ENCODE measurements at places on chromosomes 7 and 10.

DNA sequence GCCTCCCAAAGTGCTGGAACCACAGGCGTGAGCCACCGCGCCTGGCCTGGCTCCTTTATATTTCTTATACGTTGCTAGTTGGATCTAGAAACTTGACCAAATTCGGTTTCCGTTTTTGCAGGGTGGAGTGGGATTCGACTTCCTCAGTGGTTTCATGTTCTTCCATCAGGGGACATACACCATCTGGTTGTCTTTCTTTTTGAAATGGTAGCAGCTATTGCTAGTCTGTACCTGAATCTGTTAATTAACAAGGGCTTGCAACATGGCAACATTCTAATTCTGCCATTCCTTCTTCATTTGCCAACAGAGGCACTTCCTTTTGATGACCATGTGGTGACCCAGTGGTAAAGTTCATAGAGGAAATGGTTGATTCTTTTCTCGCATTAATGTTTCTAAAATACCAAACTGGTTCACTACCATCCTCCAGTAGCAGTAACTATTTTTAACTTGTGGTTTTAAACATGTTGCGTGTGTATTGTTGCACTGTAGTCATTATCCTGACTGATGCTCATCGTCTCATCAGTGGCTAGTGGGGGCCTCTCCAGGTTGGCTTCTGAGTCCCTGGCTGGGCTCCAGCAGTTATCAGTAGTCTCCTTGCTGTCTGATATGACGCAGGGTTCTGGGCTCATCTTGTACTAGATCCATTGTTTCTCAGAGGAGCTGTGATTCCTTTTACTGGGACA is 159.2 kb downstream of the RGS10 start:
- DNase-seq: peak; percentile 30

DNA sequence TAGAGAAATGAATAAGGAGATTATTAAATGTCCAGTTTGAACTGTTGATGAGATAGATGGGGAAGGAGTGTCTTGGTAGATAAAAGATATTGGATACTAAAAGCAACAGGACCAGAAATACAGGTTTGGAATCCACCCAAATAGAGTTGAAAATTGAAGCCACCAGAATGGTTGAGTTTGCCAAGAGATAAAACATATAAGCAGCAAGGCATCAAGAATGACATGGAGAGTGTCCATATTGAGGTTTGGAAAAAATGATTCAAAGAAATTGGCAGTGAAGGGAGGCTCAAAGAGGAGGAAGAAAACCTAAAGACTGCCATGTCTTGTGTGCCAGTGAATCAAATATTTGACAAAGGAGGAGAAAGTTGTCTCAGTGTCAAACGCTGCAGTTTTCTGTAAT is 24.2 kb downstream of the CFAP69 start:
- no peak for DNase-seq

DNA sequence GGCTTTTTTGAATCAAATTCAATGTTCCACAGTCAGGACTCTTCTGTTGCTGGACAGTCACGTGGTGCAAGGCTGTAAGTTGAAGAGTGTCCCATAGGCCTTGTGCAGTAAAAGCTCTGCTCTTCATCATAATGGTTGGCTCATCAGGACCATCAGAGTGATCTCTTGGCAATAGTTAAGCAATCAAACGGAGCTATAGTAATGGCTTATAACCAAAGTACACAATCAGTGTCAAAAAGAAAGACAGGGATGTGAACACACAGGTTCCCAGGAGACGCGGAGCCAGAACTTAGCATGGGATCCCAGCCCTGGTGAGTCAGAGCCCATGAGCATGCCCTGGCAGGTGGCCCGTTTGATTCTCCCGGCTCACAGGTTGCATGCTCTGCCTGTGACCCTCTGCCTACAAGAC is 10.8 kb upstream of the GPNMB start:
- peak; percentile 15 for DNase-seq

DNA sequence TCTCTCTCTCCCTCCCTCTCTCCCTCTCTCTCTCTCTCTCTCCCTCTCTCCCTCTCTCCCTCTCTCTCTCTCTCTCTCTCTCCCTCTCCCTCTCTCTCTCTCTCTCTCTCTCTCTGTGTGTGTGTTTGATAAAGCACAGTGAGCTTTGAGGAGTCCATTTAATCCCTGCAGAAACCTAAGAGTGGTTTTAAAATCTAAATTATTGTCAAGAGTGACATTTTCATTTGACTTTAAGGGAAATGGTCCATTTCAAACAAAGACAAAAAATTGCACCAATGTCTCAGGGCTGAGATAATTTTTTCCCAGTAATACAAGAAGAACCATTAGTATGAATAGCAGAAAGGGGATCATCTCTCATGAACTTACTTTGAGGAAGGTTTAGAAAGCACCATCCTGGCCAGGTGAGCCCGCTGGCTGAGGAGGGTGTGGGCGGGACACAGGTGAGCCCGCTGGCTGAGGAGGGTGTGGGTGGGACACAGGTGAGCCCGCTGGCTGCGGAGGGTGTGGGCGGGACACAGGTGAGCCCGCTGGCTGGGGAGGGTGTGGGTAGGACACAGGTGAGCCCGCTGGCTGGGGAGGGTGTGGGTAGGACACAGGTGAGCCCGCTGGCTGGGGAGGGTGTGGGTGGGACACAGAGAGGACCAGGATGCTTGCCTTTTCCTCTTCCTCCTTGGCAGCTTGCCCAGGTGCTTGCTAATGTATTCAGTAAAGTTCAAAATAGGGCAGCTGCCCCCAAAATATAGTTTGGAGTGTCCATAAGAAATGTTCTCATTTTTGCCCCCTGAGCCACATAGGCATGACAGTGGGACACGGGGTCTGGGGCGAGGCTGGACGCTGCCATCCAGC is 125.0 kb downstream of the DNAJB6 start:
- DNase-seq: no peak

DNA sequence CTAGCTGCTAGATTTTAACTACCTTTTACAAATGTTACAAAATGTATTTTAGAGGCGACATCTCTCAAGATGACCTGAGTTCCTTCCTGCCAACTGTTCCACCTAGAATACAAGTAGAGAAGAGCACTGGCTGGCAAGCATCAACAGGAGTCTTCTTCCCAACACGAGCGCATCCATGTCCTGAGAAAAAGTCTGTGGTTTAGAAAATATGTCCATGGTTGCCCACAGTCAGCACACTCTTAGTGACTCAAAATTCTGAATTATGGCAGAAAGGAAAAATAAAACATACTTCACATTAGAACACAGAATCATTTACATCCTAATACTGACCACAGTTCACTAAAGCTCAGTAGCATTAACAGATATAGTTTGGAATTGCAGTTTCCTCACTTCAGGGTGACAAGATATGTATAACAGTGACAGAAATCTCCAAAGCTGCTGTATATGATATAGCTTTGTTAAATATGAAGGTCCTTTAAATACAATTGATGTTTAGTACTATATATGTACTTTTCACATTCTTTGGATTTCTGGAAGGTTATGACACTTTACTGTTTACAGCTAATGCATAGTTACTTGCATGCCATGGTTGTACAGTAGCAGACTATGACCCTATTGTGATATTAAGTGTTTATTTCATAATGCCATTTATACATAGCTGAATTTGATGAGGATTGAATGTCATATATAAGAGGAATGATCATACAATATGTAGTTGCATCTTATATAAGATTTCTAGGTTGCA is 327.1 kb downstream of the GFRA1 start:
- peak; percentile 69 for DNase-seq

DNA sequence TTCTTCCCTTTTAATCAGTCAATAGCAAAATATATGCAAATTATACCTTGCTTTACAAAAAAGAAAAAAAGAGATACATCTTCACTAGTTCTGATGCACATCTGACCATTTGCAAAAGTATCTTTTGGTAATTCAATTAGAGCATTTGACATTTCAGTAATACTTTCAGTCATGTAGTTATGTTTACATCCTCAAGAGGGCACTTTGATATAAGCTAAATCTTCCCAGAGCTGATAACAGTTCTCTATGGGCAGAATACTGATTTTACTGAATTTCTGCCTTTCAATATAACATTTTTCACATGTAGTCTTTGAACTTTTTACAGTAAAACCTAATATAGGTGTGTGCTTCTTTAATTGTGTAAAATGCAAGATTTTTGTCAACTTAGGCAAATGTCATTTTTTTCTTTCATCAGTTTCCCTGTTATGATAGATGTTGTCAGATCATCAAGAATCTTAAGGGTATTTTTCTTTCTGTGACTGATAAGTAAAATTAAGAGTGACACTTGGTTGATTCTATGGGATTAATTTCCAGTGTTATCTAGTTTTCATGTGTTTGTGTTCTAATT is 703.5 kb upstream of the SEMA3D start:
- peak; percentile 35 for DNase-seq

DNA sequence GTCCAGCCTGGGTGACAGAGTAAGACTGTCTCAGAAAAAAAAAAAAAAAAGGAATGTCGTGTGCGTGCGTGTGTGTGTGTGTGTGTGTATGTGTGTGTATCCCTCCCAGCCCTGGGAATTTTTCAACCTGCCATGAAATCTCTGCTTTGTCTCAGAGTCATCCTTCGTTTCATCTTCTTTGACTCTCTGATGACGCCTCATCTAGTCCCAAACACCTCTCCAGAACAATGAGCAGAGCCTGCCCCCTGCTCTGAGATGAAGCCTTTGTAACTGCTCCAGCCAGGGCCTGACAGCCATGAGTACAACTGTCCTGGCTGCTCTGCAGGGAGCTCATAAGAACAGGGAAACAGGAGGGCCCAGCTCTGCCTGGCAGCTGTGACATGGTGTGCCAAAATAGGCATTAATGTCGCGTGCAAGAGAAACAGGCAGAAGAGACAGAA is 149.5 kb downstream of the FAM107B start:
- DNase-seq: no peak

- peak; percentile 31 for DNase-seq
Measured at GRCh38 chr10:75355706-75356105, 45.9 kb downstream of the ZNF503 start.

- no peak for DNase-seq
Measured at GRCh38 chr7:17952387-17952786, 12.1 kb upstream of the SNX13 start.

Measured in AG10803 (cell line).